ENCODE measurements at places on chromosomes 16 and 17.
A peak's percentile ranks its signal among the peaks of the same experiment; 100 is the strongest.

DNA sequence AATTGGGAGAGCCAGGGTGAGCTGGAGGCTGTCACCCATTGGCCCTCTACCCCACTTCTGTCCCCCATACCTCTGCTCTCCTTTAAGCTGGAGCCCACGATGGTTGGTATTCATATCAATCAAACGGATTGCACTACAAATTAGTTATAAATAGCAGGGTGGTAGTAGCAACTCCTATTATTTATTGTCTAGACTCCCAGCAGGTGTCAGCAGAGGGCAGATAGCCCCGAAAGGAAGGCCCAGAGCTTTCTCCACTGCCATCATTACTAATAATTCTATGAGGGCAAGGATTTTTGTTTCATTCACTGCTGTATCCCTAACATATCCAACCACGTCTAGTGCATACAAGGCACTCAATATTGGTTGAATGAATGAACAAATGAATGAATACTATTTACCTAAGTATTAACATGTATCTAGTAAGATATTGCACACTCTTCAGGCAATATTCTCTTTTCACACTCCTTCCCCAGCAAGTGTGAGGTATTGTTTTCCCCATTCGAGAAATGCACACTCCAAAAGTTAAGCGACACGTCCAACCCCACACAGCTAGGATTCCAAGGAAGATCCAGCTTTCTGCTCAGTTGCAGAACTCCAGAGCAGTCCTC is 6.3 kb downstream of the C17orf50 start:
- no peak for DNase-seq

DNA sequence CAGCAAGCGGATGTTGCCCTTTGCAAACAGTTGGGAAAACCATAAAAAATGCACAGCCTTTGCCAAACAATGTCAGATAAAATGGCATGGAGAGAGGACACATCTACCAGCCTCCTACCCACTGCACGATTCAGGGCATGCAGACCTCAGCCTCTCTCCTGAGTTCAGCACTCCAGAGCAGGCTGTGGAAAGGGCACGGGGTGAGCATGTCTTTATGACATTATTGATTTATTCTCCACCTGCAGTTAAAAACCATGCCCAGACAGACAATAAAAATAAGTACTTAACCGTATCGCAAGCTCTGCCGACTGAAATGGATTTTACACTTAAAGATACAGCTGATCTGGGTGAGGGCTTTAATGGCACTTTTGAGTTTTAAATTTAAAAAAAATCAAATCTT is 127.1 kb downstream of the MAF start:
- no peak for DNase-seq

- DNase-seq = no peak
Measured at GRCh38 chr17:72346306-72346705, 225.5 kb downstream of the SOX9 start.

- no peak for DNase-seq
Measured at GRCh38 chr16:87729266-87729954, 36.4 kb downstream of the KLHDC4 start.

DNA sequence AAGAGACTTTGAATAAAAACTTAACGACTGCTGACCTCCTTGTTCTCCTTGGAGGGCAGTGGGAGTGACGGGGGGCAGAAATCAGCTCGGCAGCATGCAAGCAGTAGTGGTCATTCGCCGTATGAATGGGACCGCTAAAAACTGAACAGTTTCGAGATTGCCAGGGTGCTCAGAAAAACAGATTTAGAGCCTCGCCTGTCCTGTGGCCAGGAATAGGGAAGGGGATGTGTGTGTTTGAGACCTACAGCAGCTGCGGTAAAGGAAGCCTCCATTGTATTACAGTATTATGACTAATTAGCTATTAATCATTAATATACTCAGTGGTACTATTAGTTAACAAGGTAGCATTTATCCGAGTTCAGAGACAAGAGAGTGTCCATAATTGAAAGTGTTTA is 670 bp upstream of the ZNF652 start:
- no peak for DNase-seq

DNA sequence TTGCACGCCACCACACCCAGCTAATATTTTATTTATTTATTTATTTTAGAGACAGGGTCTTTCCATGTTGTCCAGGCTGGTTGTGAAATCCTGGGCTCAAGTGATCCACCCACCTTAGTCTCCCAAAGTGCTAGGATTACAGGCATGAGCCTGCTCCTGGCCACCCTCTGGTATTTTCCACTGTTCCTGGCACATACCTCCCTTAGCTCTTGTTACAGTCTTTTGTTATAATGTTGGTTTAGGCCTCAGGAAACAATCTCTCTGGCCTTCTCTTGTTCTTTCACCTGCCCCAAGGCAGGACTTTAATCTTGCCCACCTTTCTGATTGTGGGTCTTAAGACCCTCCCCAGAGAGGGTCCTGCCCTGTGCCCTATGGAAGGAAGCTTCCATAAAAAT is 3.6 kb upstream of the CYTH1 start:
- DNase-seq = no peak

DNA sequence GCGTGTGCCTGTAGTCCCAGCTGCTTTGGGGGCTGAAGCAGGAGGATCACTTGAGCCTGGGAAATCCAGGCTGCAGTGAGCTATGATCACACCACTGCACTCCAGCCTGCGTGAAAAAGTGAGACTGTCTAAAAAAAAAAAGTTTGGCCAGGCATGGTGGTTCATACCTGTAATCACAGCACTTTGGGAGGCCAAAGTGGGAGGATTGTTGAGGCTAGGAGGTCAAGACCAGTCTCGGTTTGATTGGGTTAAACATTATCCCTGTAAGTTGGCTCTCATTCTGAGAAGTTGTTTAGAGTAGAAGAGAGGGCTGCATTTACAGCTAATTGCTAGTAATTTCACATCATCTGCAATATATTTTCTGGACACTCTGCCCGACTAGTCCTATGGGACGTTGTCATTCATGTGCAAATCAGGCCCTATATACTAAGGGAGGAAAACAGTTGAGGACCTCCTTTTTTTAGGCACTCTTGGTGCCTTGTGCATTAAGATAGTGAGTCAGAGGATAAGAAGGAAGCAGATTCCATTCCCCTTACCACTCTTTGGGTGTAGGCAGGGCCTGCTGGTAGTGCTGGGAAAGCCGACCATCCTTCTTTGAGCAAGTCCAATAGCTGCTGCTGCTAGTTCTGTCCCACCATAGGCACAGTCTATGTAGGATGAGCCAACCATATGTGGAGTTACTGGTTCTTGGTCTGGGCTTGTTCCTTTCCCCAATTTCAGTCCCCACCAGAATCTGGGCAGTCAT is 18.7 kb downstream of the HMOX2 start:
- no peak for DNase-seq

GRCh38 chr16:52561910-52562741 is 15.2 kb upstream of the TOX3 start:
- no peak for DNase-seq

DNA sequence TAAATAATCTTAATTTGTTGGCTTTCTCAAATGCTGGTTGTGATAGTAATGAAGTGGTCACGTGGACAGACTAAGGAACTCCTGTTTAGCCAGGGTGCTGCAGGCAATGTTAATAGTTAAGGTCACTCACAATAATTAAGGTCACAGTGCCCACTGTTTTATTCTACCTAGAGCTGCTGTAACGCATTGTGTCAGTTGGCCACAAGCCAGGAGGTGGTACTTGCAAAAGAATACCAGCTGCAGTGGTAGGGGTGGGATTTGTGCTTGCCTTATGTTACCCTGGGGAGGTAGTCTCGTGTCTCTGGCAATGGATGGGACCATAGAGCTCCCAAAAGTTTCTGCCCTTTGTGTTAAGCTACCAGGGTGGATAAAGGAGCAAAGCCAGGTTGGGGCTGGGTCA is 969.1 kb upstream of the CDH8 start:
- no peak for DNase-seq

DNA sequence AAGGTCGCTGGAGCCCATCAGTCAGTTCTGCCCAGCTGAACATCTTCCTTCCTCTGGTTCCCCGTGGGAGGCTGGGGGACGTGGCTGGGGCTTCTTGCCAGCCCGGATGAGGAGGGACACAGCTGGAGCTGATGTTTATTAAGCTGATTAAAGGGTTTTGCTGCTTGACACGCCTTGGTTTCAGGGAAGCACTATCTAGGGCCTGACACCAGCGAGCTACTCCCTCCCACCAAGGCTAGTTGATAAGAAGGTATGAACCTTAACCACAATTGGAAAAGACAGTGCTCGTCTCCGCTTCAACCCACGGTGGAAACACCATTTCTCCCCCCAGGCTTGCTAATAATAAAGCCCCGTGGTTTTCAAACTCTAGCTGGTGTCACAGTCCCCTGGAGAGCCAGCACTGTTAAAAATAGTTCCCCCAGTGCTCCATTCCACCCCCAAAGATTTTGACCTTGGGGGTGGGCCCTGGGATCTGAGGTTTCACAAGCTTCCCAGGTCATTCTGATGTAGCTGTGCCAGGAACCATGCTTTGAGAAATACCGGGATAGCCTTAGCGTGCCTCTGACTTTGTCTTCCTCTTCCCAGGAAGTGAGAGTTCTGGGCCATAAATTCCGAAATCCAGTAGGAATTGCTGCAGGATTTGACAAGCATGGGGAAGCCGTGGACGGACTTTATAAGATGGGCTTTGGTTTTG is 5.5 kb downstream of the DHODH start:
- DNase-seq = no peak

DNA sequence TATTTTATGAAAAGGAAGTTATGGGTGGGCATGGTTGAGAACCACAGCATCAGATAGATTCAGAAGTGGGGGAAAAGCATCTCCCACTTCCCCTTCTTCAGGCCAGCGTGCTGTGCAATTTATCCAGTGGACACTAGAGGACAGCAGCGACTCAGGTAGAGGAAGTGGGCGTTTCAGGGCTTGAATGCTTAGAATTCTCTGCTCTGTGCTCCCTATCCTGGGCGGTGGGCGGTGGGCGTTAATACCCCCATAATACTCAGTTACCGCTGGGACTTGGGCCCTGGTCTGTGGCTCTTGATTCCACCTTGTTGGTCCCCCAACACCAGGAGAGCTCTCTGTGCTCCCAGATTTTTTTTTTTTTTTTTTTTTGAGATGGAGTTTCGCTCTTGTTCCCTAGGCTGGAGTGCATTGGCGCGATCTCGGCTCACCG is 3.7 kb upstream of the LYZL6 start:
- peak; percentile 51 for DNase-seq

Data from immature natural killer cell (primary cell).